Uterus (tissue), 4 donors: ENCODE measurements at places on chromosomes 4 and X. TPM values are rescaled to one million over a fixed set of nuclear protein-coding genes. Genes with fewer than 3 reads are reported as not detected.

SATL1 gene
- not detected for total RNA-seq

RHOXF2B gene
- not detected for total RNA-seq

TCEAL7 gene
- 83.2 TPM for total RNA-seq

CSN1S1 gene
- total RNA-seq: not detected

ATP8A1 gene
- total RNA-seq: 23.4 TPM

MAMLD1 gene
- total RNA-seq: 0.77 TPM

- H3K36me3 ChIP-seq: no peaks in the 10 kb centered on the region
- H3K4me1 ChIP-seq: no peaks in the 10 kb centered on the region
- H3K4me3 ChIP-seq: no peak overlapping the region
- no peaks in the 10 kb centered on the region for H3K27me3 ChIP-seq
- no peak overlapping the region for H3K27ac ChIP-seq
These were observed 148.4 kb upstream of the SPRY1 start for GRCh38 chr4:123248085-123248659.

- H3K4me3 ChIP-seq: no peak overlapping the region
- no peaks in the 10 kb centered on the region for H3K27me3 ChIP-seq
- no peaks in the 10 kb centered on the region for H3K4me1 ChIP-seq
- DNase-seq: no peak
- H3K36me3 ChIP-seq: no peaks in the 10 kb centered on the region
These were observed 17.6 kb upstream of the PRDM8 start for GRCh38 chr4:80179637-80180161.

DNA sequence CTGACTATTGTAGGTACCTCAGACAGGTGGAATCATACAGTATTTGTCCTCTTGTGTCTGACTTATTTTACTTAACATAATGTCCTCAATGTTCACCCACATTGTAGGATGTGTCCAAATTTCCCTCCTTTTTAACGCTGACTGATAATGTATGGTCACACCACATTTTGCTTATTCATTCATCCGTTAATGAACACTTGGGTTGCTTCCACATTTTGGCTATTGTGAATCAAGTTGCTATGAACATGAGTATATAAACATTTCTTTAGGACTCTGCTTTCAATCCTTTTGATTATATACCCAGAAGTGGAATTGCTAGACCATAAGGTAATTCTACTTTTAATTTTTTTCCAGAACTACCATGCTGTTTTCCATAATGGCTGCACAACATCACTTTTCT, 87.0 kb upstream of the NDP start:
- no peak overlapping the region for H3K27ac ChIP-seq
- no peaks in the 10 kb centered on the region for H3K4me1 ChIP-seq
- DNase-seq: no peak
- H3K4me3 ChIP-seq: no peak overlapping the region
- H3K36me3 ChIP-seq: no peaks in the 10 kb centered on the region

GRCh38 chr4:152309418-152309817, 226.5 kb downstream of the FBXW7 start:
- no peaks in the 10 kb centered on the region for H3K27me3 ChIP-seq
- H3K27ac ChIP-seq: no peak overlapping the region
- no peaks in the 10 kb centered on the region for H3K36me3 ChIP-seq
- DNase-seq: no peak

- H3K4me3 ChIP-seq: no peak overlapping the region
- no peaks in the 10 kb centered on the region for H3K27me3 ChIP-seq
- no peaks in the 10 kb centered on the region for H3K4me1 ChIP-seq
- H3K27ac ChIP-seq: peak overlapping the region; percentile 32
These were observed 479.5 kb downstream of the SPRY1 start for GRCh38 chr4:123876143-123876542.

GRCh38 chr4:83238393-83239248, 46.0 kb downstream of the COQ2 start:
- no peaks in the 10 kb centered on the region for H3K36me3 ChIP-seq
- H3K4me1 ChIP-seq: no peaks in the 10 kb centered on the region
- H3K4me3 ChIP-seq: no peak overlapping the region
- H3K27ac ChIP-seq: no peak overlapping the region
- H3K27me3 ChIP-seq: no peaks in the 10 kb centered on the region
